ENCODE measurements at places on chromosomes 4 and X. TPM values are rescaled to one million over a fixed set of nuclear protein-coding genes. Genes with fewer than 3 reads are reported as not detected.

FGFR3 gene
- 2.2 TPM for total RNA-seq

NAT8L gene
- 9.8 TPM for total RNA-seq

MAGIX gene
- 1.7 TPM for total RNA-seq

ODAPH gene
- not detected for total RNA-seq

NMU gene
- 1.1 TPM for total RNA-seq

KCNIP4 gene
- not detected for total RNA-seq

RAB9B gene
- total RNA-seq: not detected

AWAT2 gene
- total RNA-seq: not detected

ARMCX6 gene
- 47.2 TPM for total RNA-seq

GNRHR gene
- total RNA-seq: not detected

HSFX1 gene
- total RNA-seq: 0.49 TPM

CFAP299 gene
- total RNA-seq: not detected

VCX gene
- total RNA-seq: not detected

LRIT3 gene
- 0.02 TPM for total RNA-seq

All from A549 treated with CORT108297 at 1 μM for 4 hours (cell line).